Fibroblast of lung (primary cell): ENCODE measurements at places on chromosomes 3 and 15.
A peak's percentile ranks its signal among the peaks of the same experiment; 100 is the strongest.

DNA sequence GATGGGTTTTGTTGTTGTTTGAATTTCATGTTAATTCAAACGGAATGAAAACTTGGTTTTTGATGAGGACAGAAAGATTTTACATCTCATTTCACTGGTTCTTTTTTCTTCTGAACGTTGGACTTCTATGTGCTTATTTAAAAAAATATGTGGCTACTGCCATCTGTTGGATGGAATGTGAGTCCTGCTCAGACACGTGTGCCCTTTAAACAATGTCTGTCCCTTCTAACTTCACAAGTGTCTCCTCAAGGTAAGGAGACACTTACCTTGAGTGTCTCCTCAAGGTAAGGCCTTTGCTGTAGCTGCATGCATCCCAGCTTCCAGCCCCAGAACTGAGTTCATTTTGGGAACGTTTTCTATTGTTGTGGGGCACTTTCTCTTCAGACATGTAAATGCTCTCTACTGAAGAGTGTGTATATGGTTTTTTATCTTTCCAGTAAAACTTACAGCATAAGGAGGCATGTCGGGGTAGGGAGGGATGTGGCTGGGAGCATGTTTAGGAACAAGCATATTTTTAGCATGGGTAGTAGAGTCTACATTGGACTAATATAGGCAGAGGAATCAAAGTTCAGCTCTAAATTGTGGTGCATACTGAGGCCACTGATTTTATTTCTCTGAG, 63.1 kb upstream of the UBE3A start:
- peak; percentile 39 for DNase-seq

DNA sequence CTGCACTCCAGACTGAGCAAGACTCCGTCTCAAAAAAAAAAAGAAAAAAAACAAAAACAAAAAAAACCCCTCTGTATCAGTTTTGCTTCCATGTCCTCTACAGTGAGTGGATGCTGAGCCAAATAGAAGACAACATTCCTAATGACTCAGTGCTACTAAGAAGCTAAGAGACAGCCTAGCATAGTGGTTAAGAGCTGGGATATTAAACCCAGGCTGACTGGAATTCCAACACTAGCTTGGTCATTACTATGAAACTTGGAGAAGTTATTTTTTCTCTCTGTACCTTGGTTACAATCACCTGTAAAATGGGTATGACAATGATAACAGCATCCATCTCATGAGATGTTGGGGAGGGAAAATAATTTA, 60.9 kb upstream of the PYGO1 start:
- DNase-seq, result peak; percentile 89

DNA sequence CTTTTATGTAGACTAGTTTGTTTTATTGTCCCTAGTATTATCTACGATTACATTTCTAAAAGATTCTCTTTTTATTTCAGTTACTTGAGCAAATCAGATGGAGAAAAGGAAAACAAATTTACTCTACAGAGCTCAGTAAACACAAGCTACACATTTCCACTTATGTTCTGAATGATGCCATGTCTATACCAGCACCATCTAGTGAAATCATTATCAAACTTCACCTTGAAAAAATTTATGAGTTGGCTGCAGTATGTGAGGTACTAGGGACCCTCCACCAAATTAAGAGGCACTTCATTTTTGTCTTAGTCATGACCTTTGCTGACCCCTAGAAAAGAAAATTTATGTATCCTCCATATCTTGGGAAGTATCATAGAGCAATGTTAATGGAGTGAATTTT, 827.4 kb downstream of the SI start:
- DNase-seq, result no peak

GRCh38 chr3:32498252-32498651, 4.4 kb downstream of the CMTM6 start:
- DNase-seq, result no peak

- no peak for DNase-seq
Measured at GRCh38 chr3:62749657-62750056, 125.6 kb downstream of the CADPS start.

GRCh38 chr15:27059610-27060202, 88.7 kb downstream of the GABRG3 start:
- DNase-seq, result peak; percentile 30

DNA sequence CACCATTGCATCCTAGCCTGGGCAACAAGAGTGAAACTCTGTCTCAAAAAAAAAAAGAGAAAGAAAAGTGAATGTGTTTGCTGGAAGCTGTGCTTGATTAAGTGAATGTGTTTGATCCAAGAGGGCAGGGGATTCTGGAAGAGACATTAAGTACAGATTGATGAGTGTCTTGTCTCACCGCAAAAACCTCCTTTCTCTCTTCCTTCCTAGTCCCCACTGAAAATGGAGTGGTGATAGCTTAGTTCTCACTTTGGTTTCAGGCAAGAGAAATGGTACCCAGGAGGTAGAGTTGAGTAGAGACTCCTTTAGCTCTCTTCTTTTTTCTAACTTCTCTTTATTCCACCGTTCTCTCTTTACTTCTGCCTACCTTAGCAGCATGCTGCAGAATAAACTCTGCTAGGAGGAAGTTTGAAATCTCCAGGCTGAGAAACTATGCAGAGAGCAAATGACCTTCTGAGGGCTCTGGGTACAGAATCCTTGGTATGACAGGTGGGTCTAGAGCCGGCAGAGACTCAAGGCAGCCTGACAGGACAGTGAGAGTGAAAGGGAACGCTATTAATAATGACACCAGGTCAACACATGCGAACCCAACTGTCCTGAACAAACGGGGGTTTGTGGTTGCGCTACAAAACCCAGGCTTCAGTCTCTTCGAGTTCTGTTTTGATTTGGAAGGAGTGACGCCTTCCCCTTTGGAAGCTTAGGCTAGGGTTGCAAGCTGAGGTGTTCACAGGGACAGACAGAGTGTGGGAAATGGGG, 74.9 kb downstream of the SMAD3 start:
- no peak for DNase-seq

GRCh38 chr3:97481416-97481815, 283.1 kb upstream of the ARL6 start:
- no peak for DNase-seq

GRCh38 chr3:158642005-158642404, 2.3 kb upstream of the GFM1 start:
- DNase-seq, result no peak

DNA sequence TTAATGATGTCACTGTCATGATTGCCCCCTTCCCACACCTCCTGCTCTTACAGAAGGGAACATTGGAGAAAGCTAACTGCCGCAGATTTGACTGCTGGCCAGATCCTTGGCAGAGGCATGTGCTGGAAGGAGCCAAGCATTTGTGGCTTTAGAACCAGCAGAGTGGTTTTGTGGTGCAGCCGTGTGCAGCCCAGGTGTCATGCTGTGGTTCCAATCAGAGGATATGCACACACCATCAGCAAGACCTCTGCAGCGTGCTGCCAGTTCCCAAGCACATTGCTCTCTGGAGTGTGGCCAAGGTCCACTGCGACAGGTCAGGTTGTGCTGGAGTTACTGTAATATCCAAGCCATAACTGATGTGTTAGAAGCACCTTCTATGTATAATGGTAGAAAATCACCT, 61.6 kb downstream of the OTOL1 start:
- DNase-seq, result no peak

GRCh38 chr3:98188545-98188944, 22.0 kb downstream of the OR5H15 start:
- no peak for DNase-seq

- DNase-seq, result no peak
Measured at GRCh38 chr3:184637705-184638104, 74.2 kb downstream of the MAGEF1 start.

DNA sequence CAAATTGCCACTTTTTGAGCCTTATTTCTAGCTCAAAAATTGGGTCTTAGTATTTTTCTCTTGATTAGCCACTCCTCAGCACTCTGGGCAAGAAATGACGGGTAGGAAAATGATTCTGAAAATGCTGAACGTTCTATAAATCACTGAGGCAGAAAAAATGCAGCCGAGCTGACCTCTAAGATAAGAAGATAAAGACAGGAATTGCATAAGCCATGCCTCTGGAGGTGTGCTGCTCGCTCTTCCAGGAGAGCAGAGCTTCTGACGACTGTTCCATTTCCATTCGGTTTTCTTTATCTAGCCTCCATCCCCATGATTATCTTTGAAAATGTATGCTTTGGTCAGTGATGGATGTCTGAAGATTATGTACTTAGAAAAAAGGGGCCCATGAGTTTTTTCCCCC, 558.8 kb upstream of the ADAMTS9 start:
- DNase-seq, result no peak

- no peak for DNase-seq
Measured at GRCh38 chr15:46280762-46281542, 646.1 kb downstream of the SQOR start.

- DNase-seq, result no peak
Measured at GRCh38 chr3:121981473-121981872, 40.6 kb downstream of the ILDR1 start.

GRCh38 chr3:10575601-10576160, 70.3 kb upstream of the ATP2B2 start:
- DNase-seq, result no peak

DNA sequence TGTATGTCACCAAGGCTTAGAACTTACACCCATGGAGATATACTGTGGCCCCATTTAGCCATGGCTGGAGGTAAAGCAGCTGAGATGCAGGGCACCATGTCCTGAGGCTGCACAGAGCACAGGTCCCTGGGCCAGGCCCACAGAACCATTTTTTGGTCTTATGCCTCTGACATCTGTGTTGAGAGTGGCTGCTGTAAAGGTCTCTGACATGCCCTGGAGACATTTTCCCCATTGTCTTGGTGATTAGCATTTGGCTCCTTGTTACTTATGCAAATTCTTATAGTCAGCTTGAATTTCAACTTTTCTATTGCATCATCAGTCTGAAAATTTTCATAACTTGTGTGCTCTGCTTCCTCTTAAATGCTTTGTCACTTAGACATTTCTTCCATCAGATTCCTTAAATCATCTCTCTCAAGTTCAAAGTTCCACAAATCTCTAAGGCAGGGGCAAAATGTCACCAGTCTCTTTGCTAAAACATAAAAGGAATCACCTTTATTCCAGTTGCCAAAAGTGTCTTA, 701.3 kb downstream of the EPHA3 start:
- peak; percentile 8 for DNase-seq
